ENCODE measurements at places on chromosomes 16 and 17.

- DNase-seq = no peak
These were observed 109.6 kb downstream of the CNTNAP4 start for GRCh38 chr16:76386784-76387183.

GRCh38 chr16:7921345-7921744 is 588.7 kb downstream of the RBFOX1 start:
- DNase-seq = no peak

- DNase-seq = no peak
These were observed 1.7 kb downstream of the TTC19 start for GRCh38 chr17:16001226-16001897.

DNA sequence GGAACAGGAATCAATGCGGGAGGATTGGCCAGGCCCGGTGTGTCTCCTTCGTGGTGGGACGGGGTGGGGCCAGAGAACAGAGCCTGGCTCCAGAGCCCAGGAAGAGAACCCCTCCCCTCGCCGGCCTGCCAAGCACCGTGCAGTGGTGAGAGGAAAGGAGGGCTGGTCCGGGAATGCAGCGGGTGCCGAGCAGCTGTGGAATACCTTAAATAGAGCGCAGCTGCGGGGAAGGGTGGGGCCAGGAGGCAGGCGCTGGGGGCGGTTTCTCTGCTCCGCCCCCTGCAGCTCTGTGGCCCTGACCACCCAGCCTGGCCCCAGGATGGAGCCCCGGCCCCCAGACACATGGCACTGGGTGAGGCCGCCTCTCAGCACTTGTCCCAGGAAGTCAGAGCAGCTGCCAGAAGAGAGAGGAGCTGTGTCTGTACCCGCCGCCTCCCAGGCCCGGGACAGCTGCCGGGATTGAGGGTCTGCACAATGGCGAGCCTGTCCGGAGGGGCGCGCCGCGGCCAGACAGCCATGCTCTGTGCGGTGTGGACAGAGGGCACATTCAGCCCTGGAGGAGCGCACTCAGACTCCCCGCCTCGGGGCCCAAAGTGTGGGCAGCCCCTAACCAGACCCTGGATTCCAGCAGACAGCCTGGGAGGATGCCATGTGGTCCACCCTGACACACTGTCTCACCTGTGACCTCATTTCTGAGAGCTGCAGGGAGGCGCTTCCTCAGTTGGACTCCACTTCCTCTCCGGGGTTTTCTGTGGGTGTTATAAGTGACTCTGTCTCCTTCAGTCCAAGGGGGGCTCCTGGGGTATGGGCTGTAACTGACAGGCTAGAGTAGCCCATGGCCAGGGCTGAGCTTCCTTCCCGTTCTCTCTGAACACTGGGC is 268.8 kb downstream of the SEC14L1 start:
- no peak for DNase-seq

GRCh38 chr16:2816751-2817339 is at the start of gene PRSS21:
PRSS21 (plus strand) TSS chr16:2817237; CDS start chr16:2817269, 32 bp downstream.
- no peak for DNase-seq

DNA sequence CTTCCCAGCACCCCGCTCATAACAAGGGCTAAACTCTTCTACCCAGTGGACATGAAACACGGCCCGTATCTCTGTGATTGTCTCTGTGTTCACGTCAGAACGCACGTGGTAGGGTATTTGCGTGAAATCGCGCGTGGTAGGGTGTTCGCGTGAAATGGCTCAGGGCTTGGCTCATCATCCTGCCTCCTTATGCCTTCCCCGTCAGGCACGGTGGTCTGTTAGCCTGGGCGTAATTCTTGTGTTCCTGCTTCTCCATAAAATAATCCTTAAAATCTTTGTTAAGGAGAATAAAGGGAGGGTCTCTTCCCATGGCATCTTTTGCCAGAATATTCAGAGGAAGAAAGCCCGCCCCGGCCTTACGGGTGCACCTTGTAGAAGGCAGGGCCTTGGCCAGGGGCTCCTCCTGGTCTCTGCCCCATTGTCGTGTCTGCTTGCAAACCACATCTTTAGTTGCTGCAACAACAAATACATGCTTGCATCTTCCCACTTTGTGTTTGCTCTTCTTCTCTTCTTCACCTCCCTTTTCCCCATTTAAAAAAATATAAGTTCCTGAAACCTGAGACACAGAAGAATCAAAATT is 116.7 kb upstream of the CHMP6 start:
- no peak for DNase-seq

GRCh38 chr17:47895347-47895855 is 635 bp upstream of the SP2 start:
- no peak for DNase-seq

DNA sequence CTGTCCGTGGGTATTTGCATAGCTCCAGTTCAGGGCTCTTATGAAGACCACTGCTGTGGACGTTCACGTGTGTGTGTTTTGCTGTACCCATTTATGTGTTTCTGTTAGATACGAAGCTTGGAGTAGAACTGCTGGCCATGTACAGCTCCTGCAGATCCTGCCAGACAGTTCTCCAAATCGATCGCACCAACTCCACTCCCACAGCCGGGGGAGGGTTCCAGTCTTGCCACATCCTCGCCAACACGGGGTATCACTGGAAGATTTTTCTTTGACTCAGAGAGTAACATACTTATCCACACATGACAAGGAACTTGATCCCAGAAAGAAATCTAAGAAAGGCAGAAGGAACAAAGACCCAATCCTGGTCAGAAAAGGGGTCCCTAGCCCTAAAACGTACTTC is 37.4 kb downstream of the TMEM186 start:
- no peak for DNase-seq

GRCh38 chr16:76791151-76791550 is 399.8 kb upstream of the MON1B start:
- no peak for DNase-seq

DNA sequence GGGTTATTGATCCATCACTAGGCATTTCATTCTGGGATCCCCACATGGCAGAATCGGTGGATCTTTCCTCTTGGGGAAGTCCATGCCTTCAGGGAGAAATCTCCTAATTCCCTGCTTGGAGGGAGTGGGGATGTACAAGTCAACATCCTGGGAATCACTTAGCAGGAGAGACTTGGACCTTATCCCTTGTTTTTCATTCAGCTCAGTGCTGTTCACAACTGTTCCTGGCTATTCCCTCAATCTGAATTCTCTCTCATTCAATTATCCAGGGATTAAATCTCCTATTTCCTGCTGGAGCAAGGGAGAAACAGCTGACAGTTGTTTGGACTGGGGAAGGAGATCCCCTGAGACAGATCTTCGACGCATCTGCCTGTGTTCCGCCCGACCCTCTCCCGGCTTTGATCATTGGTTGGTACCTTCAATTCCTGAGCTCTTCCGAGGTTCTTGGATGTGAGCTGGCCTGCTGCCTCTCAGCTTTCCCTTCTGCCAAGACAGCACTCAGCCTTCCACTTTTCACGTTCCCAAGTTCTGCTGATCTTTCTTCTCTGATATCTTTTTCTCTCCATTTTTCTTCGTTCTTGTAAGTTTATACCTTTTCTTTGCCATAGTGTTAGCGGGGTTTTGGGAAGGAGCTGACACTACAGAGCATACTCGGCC is 115.4 kb upstream of the GNAO1 start:
- DNase-seq = no peak

DNA sequence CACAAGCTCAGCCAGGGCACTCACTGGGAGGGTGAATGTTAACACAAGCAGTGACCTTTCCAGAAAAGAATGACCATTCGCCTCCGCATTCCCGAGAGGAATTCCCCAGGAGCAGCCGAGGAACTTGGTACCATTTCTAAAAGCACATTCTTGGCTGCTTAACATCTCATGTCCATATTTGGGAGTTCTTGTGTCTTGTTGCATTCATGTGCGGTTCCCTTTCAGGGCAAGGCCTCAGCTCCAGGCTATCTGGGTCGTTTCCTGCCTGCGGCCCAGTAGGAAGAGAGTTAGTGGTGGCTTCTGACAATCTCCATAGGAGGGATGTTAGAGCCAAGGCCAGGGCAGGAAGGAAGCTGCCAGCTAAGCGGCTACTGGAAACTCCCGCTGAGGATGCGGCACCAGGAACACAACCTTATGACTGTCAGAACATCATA is 27.8 kb upstream of the MEAK7 start:
- DNase-seq = peak; percentile 92

GRCh38 chr16:9107025-9107970 is 15.9 kb downstream of the HAPSTR1 start:
- no peak for DNase-seq

GRCh38 chr16:55949518-55949917 is 74.3 kb upstream of the CES5A start:
- DNase-seq = no peak

DNA sequence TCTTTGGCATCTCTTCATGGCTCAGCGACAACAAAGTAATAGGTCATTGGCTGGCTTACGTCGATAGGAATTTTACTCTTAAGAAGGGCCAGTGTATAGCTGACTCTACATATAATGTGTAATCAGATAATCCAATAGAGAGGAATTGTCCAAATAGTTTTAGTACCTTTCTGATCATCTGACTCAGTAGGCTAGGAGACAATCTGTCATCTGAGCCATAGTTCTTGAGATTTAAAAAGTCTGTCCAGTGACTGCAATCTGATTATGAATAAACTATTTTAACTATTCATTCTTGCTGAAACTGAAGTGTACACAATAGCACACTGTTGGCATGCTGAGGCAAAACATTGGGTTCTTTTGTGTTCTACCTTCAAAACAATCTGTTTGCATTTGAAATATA is 21.4 kb upstream of the NOL11 start:
- no peak for DNase-seq

DNA sequence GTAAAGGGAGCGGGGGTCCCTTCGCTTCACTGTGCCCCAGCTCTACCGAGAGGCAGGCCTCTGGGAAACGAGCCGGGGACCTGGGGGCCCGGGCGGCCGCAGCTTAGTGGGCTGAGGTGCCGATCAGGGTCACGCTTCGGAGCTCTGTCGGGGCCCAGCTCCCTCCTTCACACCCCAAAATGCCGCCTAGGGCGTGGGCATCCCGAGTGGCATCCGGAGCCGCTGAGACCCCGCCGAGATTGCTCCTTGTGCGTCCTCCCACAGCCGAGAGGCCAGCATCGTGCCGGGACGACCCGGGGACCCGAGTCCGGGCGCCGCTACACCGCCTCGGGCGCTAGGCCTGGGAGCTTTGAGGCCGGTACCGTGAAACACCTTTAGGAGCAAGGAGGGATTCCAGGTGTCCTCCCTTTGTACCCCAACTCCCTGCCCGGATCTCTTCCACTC is 1.3 kb downstream of the SALL1 start:
- no peak for DNase-seq

GRCh38 chr16:84534815-84535214 is 30.4 kb upstream of the MEAK7 start:
- DNase-seq = no peak

GRCh38 chr16:23423496-23424049 is 29.4 kb downstream of the COG7 start:
- DNase-seq = peak; percentile 86

DNA sequence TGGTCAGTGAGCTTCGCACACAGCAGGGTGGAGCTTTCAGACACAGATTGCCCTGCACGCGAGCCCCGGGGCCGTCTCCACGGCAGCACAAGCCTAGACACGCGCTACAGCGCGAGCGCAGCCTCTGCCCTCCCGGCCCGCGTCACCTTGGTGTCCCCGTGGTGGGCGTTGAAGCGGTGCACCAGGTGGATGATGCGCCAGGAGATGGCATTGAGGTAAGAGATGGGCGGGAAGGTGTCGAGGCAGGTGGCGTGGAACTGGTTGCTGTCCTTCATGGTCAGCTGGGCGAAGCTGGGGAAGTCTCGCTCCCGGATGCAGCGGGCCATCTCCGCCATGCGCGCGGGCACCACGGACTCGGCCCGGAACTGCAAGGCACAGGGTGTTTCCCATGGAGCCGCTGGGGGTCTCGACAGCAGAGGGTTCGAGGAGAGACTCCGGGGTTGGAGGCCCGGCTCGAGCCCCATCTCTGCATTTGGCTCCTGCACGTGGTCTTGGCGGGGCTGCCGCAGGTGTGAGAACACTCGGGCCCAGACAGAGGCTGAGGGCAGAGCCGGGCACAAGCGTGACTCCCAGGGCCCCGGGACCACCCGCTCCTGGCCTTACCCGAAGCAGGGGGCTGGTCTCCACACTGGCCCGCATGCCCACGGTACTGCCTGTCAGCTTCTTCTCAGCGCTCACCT is 4.3 kb upstream of the CYBA start:
- no peak for DNase-seq

DNA sequence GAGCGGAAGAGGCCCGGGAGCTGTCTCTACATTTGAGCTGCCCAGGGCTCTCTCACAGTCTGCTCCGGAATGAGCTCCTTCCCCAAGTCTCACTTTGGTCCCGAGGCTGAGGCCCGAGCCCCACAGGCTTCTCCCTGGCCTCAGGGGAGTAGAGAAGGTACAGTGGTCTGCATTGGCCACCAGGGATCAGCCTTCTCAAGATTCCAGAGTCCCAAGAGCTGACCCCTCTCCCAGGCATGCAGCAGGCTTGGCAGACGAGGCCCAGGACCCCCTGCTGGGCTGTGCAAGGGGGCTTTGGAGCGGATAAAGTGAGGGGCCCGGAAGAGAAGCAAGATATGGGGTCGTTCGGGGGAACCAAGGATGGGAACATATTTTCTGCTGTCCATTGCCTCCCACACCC is 3.1 kb downstream of the PRSS27 start:
- no peak for DNase-seq

DNA sequence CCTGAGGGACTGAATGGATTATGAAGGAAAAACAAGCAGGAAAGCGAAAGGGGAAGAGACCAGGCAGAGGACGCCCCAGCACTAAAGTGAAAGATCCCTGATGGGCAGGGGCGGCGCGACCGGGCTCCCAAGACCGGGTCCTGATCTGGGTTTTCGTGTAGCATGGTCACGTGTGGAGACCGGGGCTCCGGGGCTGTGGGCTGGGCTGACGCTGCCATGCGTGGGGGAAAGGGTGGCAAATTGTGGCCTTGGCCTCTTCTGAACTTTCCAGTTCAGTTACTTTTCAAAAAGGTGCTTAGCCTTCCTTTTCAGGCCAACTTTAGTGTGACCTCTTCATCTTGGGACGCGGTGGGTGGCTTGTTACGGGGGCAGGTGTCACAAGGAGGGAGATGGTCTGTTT is 57.5 kb downstream of the METRNL start:
- DNase-seq = no peak

DNA sequence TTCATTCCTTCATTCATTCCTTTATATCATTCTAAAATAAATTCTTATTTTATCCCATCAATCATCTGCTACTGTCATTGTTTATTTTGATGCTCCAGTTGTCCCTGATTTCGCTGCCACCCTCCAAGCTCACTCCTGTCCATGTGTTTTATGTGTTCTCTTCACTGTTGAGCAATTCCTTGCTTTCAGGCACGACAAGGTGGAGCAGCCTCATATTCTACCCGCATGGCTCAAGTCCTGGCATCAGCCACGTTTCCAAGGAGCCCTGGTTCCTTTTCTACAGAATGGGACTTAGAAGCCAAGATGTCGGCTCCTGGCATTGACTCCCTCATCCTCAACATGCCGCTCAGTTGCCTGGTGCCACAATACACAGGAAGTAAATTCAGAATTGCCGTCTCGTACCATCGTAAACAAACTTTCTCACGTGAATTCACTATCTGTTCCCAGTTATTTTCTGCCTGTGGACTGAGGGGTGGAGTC is 139.0 kb downstream of the RPTOR start:
- no peak for DNase-seq

- no peak for DNase-seq
These were observed 17.5 kb downstream of the LIMD2 start for GRCh38 chr17:63682441-63682840.

Measured in AG04449 (cell line).